ENCODE measurements at places on chromosomes 1 and 21.

GRCh38 chr1:18045203-18045602, 62.4 kb upstream of the IGSF21 start:
- no peak for DNase-seq

GRCh38 chr1:205477121-205477758, 21.4 kb upstream of the BLACAT1 start:
- no peak for DNase-seq

DNA sequence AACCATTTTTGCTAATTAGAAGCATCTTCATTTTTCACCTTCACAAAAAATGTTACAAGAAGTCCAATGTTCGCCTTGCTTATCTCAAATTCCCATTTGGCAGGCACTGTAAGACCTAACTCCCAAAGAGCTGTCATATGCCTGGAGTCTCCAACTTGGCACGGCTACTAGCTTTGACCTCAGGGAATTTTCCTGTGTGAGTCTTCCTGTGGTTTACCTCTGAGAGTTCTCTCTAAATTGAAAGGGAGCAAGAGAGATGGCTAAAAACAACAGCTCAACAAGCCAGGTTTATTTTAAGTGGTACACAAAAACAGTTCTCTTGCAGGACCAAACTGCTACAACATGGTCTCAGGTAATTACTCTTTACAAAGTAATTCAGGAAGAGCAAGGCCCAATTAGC, 756.0 kb upstream of the ADGRL2 start:
- no peak for DNase-seq

- DNase-seq: no peak
Measured at GRCh38 chr1:5706239-5706638, 286.0 kb downstream of the NPHP4 start.

GRCh38 chr21:29786496-29787360, 153.1 kb downstream of the GRIK1 start:
- no peak for DNase-seq

- no peak for DNase-seq
Measured at GRCh38 chr1:241332987-241333386, 24.0 kb downstream of the RGS7 start.

GRCh38 chr1:200332716-200333115, 77.1 kb downstream of the ZNF281 start:
- no peak for DNase-seq
